ENCODE measurements at places on chromosomes 7 and 10.

- DNase-seq, result peak; percentile 70
These were observed 49.4 kb upstream of the ARL4A start for GRCh38 chr7:12637819-12638592.

DNA sequence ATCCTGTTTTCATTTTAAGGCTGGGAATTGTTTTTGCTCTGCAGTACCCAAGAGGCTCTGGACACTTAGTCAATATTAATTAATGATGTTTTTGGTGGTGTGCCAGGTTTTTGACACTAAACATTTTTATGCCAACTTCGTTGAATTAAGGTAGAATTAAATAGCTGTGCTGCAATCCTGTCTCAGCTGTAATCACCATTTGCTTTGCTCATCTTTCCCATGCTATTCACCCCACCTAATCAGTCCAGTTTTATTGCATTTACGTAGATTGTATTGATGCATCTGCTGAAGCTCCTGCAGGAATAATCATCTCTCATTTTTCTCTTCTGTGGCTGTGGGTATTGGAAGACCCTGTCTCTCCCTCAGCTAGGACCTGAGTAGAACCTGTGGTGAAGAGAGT is 52.6 kb upstream of the TRUB1 start:
- DNase-seq, result no peak

- DNase-seq, result no peak
These were observed 71.5 kb downstream of the SLC35B4 start for GRCh38 chr7:134245253-134245652.

DNA sequence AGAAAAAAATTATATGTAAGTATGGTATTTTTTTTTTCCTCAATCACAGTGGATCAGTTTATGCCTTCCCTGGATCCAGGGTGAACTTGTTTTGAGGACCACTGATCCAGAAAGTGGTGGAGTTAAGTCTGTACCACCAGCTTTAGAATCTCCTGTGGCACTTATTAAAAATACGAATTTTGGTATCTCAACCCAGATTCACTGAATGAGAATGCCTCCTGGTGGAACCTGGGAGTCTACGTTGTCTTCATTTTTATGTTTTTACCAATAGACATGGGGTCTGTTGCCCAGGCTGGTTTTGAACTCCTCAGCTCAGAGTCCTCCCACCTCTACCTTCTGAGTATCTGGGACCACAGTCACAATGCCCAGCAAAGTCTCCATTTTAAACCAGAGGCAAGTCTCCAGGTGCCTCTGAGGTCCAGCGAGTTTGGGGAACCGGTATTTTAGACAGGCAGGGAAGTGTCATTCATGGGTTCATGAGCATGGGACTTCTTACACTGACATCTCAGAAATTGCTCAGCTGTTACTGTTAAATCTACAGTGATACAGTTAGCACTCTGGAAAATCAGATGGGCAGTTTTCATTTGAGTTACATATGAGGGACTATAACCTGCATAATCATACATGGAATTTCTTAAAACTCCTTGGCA is 200.9 kb downstream of the AUTS2 start:
- no peak for DNase-seq

DNA sequence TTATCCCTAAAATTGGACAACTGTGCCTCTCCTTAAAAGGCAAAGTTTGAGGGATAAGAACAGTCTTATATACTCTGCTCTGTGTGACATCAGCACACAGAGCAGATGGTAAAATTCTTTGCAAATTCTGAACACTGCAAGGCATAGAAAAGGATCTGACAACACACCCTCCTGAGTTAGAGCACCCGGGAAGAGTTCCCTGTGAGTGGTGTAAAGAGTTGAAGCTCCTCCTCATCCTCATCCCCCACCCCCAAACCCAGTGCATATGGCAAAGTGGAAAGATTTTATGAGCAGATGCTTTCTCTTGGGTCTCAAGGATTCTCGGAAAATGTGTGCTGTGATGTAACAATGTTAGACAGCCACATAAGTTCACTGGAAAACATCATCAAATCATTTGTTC is 40.0 kb upstream of the DGKI start:
- no peak for DNase-seq

DNA sequence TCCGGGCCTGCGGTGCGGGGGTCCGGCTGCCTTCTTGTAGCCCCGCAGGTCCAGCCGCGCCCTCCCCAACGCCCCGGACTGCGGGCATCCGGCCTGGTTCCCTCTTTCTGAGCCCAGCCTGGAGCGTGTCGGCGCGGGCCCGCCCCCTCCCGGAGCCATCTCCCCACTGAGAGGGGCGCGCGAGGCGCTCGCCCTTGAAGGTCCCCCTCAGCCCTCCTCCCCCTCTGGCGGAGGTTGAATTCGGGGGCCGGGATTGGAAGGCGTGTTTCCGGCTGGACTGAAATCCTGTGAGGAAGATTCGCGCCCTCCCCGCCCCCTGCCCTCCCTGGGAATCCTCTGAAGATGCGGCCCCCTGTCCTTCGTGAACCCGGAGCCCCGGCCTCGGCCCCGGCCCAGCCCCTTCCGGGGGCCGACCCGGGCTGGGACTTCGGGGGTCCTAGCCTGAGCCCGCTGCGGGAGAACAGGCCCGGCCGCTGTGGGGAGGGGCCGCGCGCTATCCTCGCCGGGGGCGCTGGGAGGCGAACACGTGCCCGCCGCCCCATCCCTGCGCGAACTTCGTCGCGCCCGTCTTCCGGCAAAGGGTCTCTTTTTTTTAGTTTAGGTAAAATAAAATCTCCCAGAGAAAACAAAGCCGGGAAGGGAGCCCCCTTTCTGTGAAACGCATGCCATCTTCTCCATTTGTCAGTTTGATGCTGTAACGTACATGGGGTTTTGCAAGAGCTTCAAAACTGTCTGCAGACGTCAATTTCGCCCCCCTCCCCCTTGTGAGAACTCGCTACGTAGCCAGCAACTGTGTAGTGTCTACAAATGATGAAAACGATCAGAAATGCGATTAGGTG is 636 bp downstream of the PDCD4 start:
- DNase-seq, result peak; percentile 42

- no peak for DNase-seq
These were observed 103.5 kb upstream of the PRSS1 start for GRCh38 chr7:142645777-142646176.

DNA sequence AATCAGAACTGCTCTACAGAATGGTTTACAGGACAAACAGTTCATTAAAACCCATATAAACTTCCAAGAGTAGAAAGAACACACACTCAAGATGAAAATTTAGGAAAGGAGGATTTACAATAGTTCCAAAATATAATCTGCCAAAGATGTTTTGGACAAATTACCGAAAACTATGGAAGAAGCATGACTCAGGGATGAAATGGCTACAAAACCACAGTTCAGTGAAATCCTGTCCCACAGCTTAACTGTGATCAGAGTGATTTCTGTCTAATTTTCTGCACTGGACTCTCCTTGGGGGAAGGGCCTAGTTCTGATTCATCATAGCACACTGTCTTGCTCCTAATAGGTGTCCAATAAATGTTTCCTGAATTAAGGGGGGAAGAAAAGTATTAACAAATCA is 82.2 kb downstream of the HIPK2 start:
- DNase-seq, result no peak

DNA sequence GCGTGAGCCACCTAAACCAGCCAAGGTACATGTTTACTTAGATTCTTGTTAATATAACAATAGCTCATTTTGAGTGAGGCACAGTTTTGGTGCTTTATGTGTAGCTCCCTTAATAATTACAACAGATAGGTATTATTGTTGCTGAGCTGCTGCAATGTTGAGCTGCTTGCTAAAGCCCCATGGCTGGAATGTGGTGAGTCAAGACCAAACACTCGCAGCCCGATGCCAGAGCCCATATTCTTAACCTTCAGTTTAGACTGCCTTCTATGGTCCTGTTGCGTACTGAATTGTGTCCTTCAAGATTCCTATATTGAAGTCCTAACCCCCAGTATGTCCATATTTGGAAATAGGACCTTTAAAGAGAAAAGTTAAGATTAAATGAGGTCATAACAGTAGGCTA is 407.1 kb downstream of the NEBL start:
- DNase-seq, result no peak
